ENCODE measurements at places on chromosomes 16 and 17.

DNA sequence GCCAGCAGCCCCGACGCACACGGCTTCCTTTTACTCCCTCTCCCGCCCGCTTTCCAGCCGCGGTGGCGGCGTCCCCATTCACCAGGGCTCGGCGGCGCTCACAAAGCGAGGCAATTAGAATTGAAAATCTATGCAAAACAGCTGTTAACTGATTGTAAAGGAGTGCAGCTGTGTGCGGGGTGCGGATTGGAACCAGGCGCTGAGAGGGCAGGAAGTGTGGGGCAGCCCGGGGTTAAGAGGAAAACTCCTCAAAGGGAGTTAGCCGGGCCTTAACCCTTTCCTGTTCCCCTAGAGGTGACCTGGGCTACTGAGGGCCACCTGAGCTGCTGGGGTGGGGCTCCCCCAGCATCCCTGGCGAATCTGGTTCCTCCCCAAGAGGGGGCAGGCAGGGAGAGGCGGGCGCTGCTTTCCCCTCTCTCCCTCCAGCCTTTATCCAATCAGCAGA, 5.8 kb upstream of the GSE1 start:
- no peak for DNase-seq

- no peak for DNase-seq
Observed at GRCh38 chr16:56370875-56371659, 54.3 kb downstream of the AMFR start.

DNA sequence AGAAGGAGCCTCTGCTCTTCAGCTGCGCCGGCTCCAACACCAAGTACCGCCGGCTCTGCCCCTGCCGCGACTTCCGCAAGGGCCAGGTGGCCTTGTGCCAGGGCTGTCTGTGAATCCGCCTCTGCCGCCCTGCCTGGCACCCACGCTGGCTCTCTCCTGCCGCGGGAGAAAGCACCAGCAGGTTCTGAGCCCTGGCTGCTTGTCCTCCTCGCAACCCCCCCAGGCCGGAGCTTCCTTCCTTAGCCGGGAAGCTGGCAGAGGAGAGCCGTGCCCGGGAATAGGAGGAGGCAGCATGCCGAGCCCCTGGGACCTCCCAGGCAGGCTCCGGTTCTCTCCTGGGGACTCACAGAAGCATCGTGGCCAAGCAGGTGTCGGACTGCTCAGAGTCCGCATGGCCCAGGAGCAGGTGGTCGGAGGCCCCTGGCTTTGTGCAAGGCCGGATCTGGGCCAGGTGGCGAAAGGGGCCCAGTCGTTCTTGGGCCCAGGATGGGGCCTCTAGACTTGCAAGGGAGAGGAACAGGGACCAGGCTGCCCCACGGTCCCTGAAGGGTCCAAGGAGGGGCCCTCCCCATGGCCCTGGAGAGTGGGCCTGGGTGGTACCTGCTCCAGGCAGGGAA, 80.6 kb downstream of the MGAT5B start:
- DNase-seq: no peak

DNA sequence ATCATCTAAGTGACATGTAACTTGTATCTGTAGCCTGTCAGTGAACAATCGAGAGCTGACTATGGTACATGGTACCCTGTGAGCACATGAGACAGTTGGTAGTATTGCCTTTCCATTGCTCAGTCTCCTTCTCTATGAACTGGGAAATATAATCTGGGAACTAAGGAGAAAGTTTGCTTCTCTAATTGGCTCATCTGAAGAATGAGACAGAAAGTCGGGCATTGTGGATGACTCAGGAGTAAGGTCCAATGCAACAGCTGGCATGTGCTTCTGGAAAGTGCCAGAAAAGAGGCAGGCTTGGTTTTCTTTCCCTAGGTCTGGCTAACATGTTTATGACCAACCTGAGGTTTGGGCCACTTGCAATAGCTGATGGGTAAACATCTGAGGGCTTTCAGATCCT, 51.9 kb downstream of the ZZEF1 start:
- no peak for DNase-seq

GRCh38 chr16:50301626-50302471, 35.5 kb downstream of the ADCY7 start:
- DNase-seq: no peak

DNA sequence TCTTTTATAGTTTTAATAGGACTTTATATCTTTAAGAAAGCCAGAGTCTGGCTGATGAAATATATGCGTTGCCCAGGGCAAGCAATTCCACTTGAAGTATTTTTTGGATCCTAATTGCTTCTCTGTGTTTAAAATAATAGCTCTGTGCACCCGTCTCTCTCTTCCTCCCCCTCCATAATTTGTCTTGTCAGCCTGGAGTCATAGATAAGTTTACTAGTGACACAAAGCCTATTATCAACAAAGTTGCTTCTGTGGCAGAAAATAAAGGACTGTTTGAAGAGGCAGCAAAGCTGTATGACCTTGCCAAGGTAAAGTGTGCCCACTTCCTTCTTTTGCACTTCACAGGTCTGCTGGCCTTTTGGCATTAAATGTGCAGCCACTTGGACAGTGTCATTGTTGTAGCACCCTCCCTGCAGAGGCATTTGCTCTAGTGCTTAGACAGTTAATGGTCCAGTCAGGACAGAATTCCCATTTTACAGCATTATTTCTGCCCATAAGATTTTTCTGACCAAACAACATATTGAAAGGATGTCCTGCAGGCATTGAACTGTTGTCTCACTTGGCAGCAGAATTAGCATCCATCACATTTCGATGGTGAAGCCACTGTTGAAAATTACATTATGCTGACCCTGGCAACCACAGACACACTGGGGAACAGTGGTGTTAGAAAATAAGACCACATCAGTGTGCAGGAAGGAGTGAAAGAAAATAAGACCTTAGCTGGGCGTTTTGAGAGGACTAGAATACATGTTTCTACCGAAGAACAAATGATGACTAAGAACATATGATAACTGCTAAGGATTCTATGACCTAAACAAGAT, 28.4 kb upstream of the SLC12A3 start:
- DNase-seq: no peak

DNA sequence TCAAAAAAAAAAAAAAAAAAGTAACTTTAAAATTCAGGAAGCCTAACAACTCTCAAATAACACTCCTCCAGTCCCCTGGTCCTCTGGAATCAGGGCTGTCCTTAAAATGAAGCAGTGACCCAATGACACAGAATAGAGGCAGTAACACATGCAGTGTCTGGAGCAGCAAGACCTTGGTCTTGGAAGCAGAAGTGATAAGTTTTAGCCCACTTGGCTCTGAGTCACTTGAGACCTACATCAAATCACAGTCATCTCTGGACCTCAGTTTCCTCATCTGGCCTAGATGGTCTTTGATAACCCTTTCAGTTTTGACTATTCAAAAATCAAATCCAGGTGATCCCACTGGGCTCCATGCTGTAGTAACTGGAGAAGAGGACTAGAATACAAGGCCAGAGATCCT, 39.0 kb downstream of the LYRM1 start:
- no peak for DNase-seq

DNA sequence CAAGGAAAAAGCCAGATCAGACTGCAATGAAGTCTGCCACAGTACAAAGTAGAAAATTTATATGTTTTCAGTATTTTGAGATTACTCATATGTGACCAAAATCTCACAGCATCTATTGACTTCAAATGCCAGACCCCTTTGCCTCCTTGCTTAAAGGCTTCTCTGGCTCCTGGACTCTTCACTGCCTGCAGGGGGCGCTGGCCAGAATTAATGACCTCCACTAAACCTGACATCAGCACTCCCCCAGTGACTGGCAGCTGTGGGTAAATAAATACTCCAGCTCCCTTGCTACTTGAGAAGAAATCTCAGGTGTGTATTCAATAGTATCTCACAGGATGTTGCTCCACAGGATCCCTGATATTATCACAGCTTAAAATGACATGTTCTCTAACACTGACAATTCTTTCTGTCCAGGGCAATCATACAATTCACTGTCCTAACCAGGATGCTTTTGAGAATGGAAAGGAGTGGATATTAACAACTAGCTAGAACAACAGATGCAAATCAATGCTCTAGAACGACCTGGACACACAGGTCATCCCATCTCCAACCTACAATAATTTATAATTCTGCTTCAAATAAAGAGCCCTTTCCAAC, 4.0 kb downstream of the BECN1 start:
- DNase-seq: no peak

- DNase-seq: no peak
Observed at GRCh38 chr16:55575496-55575895, 9.0 kb downstream of the CAPNS2 start.

DNA sequence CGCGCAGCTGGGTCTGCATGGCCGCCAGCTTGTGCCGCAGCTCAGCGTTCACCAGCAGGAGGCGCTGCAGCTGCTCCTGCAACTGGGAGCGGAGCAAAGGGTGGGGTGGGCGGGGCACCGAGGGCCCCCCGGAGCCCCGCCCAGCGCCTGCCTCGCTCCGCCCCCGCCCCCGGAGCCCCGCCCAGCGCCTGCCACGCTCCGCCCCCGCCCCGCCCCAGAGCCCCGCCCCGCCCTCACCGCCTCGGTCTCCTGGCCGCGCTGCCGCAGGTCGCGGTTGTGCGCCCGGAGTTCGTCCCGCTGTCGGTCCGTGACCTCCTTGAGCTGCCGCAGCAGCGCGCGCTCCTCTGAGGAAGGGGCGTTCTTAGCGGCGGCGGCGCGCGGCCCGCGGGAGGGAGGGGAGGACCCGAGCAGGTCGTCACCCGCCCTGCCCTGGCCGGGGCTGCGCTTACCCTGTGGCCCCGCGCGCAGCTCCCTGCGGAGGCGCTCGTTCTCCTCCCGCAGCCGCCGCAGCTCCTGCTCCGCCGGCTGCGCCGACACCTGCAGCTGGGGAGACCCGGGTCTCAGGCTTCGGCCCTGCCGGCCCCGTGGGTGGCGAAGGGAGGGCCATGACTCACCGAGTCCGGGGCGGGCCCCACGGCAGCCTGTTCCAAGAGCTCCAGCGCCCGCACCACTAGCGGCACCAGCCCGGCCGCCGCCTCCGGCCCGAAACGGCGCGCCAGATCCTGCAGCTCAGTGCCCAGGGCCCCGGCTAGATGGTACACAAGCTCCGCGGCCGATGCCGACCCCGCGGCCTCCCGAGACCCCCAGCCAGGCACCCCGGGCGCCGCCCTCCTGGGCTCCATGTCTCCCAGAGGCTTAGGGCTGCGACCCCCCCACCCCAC, 463 bp downstream of the RILP start:
- DNase-seq: peak; percentile 71

DNA sequence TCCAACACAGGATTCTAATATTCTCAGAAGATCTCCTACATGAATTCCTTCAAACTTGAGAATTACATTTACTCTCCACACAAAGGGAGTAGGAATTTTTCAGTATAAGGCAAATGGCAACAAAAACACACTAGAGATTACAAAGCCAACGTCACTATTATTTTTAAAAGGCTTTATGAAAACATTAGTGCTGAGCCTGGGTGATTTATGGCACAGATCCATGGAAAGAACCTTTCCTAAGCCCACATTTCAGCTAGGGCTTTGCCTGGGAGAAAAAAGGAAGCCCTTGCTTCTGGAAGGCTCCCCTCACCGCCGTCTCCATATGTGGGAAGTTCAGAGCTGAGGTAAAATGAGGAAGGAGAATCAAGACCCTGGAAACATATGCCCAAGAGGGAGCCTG, 499.4 kb upstream of the HSBP1 start:
- DNase-seq: no peak
